ENCODE measurements at places on chromosomes 6 and 20.

DNA sequence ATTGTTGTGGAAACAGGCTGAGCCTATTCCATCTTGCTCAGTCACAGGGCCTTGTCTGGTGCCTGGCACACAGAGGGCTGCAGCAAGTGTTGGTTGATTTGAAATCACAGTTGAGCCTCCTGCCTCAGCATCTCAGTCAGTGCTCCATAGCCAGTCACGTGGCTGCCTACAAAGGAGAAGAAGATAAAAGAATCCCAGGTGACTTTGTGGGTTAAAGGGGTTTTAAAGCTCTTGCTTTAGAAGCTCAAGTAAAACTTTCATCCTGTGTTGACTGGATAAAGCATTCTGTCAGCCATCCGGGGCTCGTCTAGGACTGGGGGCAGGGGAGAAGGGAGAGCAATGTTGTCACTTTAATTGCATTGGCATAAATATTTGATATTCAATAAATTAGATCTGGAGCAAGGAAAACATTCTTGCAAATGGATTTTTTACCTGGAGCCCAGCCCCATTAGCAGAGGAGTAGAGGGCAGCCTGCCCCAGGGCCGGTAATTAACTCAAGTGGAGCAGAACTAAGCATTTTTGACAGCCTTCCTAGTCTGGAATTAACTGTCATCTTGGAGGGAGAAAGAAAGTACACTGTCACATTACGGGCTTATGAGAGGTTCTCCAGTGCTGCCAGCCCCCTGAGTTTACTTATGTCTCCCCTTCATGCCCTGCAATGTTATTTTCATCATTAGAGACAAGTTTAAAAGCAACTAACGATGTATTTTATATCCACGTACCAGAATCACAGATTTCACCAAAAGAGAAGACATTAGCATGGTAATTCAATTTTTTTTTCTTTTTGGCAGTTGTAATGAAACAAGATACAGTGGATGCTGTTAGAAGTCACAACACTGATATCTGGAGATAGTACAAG, 71.7 kb upstream of the GTSF1L start:
- DNase-seq: no peak

- no peak for DNase-seq
Observed at GRCh38 chr6:159654483-159655098, 38.5 kb downstream of the SOD2 start.

DNA sequence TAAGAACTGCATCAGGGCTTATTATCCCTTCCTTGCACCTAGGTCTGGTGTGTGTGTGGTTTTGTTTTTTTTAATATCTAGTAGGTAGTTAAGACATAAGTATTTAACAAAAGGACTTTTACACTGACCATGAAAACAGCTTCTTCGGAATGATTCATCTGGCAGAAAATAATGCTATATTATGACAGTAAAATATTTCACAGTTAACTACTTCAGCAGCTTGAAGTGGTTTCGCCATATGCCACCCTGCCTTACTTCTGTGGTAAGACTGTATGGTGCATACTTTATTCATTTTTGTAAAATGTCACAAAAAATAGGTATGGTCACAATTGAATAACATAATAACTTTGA, 858 bp upstream of the PTPRK start:
- DNase-seq: no peak

DNA sequence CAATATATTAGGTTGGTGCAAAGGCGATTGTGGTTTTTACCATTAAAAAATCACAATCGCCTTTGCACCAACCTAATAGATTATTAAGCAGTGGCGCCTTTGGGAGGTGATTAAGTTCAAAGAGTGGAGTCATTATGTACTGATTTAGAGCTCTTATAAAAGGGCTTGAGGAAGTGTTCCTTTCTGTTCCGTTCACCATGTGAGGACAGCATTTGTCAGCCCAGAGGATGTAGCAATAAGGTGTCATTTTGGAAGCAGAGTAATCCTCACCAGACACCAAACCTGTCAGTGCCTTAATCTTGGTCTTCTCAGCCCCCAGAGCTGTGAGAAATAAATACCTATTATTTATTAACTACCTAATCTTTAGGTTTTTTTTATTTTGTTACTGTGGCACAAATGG, 542.1 kb upstream of the MAN1A1 start:
- DNase-seq: no peak

DNA sequence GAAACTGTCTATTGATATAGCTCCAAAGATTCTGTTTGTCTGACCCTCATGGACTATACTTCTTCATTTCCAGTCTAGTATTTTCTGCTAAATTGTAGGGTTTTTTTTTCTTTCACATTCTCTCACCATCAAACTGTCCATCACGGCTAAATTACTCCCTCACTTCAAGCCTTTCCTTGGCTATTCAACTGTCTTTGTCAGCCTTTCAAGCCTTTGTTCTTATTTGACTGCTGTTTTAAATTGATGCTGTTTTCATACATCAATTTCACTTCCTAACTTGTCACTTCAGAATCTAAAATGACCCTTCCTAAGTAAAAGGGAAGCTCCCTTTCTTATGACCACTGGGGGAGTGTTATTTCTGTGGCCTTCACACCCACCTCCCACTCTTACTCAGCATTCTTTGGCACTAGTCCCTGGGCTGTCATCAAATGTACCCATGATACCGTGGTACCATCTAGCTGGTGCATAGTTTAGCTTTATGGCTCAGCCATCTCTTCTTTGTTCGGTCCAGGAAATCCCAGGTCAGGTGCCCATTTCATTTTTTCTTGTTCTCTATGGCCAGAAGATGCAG, 8.6 kb downstream of the GJA1 start:
- no peak for DNase-seq

Measured in stimulated activated effector memory CD8-positive, alpha-beta T cell treated with anti-CD3 and anti-CD28 coated beads, Interleukin-12 subunit alpha, Interleukin-12 subunit beta, amount 100 ng/mL, for 72 hours (primary cell).